RPMI8226 (cell line): ENCODE measurements at places on chromosomes 7 and 10.

GRCh38 chr10:98361131-98362025 is 53.6 kb downstream of the PYROXD2 start:
- peak; percentile 67 for DNase-seq

GRCh38 chr10:43076311-43076875 is 476 bp upstream of the RET start:
- DNase-seq = no peak

DNA sequence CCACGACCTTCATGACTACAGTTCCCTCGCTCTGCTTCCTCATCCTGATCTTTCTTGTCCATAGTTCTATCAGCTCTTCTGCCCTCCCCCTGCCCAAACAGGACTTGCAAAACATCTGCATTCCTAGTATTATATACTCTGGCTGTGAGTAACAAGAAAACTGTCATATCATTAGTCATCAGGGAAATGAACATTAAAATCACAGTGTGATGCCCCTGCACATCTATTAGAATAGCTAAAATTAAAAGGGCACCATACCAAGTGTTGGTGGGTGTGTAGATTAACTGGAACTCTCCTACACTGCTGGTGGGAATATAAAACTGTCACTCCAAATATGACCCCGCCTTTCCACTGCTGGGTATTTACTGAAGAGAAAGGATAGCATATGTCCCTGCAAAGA is 141.8 kb downstream of the C7orf25 start:
- DNase-seq = no peak

- DNase-seq = no peak
These were observed 61.0 kb downstream of the TRUB1 start for GRCh38 chr10:114998993-114999392.

- no peak for DNase-seq
These were observed 290.7 kb upstream of the MTPN start for GRCh38 chr7:136267822-136268221.

GRCh38 chr7:100130608-100131453 is 4.1 kb downstream of the MBLAC1 start:
- peak; percentile 91 for DNase-seq

DNA sequence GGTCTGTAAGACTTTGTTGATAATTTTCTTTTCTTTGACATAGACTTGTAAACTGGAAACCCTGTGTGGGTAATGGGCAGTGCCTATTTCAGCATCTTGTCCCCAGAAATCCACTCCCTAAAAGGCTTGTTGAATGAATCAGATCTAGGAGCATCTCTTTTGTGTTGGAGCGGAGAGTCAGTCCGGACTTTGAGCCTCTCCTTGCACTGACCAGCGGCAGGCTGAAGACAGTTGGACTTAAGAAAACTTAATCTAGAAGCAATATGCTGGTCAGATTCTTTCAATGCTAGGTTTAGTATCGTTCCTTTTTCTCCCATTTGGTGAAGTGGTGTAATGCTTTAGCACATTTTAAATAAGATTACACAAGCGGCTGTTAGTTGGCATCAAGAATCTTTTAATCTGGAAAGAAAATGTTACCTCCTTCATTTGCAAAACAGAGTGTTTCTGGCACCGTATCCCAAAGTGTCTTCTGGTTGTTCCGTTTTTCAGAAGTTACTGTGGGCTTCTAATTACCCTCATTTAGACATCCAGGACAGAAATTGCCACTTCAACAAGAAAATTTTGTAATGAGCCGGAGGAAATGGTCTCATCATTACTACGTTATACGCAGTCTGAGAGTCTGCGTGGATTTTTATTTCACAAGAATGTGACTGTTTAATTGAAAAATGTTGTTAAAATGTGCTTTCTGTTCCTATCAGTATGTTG is 74.7 kb downstream of the CUX1 start:
- no peak for DNase-seq

- no peak for DNase-seq
These were observed 46.3 kb downstream of the EGFR start for GRCh38 chr7:55065079-55065478.

DNA sequence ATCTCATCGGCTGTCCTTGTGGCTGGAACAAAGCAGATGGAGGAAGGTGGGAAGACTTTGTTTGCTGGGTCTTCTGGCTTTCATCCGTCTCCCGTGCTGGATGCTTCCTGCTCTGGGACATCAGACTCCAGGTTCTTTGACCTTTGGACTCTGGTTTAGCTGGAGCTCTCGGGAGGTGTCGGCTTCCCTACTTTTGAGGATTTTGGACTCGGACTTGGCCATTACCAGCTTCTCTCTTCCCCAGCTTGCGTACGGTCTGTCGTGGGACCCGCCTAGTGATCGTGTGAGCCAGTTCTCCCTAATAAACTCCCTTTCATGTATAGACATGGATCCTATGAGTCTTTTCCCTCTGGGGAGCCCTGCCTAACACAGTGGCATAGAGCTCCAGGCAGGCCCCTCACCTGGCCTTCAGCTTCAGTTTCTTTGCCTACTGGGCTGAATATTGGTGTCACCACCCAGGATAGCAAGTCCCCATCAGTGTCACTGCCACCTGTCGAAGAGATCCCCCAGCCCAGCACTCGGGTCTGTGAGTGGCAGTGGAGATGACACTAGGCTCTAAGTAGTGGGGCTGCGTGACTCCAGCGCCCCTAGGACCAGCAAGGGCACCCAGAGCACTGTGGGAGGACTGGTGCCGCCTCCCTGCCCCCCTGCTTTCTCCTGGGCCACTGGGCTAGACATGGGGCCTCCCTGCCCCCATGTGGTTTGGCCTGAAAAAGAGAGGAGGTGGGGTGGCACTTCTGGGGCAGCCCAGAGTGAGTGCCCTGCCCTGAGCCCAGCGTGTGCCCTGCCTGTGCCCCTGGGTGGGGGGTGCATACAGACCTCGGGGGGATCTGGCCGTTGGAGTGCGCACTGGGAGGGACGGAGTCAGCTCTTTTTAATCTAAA is 135.6 kb downstream of the LHPP start:
- DNase-seq = no peak

DNA sequence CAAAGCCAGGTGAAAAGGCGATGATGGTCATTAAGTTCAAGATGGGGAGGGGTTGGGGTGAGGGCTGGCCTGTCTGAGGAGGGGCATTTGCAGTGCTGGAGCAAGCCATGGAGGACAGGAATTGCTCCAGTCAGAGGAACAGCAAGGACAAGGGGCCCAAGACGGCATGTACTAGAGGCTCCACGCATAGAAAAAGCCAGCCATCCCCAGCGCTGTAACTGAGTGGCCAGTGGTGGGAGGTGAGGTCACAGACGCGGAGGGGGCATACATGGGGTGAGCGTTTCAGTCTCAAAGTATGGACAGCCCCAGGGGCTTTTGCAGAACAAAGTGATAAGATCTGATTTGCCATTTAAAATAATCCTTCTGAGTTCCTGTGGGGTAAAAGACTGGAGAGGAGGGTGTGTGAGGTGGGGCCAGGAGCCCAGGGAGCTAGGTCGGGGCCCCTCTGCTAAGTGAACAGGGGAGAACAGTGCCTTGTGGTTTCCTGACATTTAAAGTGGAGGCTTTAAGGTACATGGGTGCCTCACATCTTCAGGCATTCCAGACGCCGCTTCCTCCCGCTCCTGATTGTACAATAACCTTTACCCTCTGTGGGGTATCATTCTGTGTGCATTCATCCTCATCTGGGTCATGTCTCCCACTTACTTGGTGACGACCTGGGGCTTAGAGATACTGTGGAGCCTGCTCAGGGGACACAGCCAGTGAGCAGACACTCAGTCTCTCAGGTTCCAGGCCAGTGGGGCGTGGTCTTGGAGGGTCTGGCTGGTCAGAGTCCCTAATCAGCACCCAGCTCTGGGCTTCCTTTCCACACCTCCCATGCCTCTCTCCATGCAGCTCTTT is 105.6 kb upstream of the GPR26 start:
- DNase-seq = no peak

GRCh38 chr7:51543801-51544553 is 227.4 kb upstream of the COBL start:
- DNase-seq = no peak

GRCh38 chr10:3748484-3748883 is 36.5 kb downstream of the KLF6 start:
- no peak for DNase-seq
